ENCODE measurements at places on chromosomes 4 and X. TPM values are rescaled to one million over a fixed set of nuclear protein-coding genes. Genes with fewer than 3 reads are reported as not detected.

The MAGEE1 gene
- total RNA-seq: 0.29 TPM

The GIMD1 gene
- total RNA-seq: 0.14 TPM

The RPL39 gene
- total RNA-seq: 2,056 TPM

The DSPP gene
- total RNA-seq: not detected

The FRG1 gene
- 26.6 TPM for total RNA-seq

The GPR34 gene
- not detected for total RNA-seq

The MTMR8 gene
- not detected for total RNA-seq

The CLIC2 gene
- 0.22 TPM for total RNA-seq

The TASL gene
- not detected for total RNA-seq

The ITIH6 gene
- not detected for total RNA-seq

The WDR17 gene
- 0.66 TPM for total RNA-seq

The IL1RAPL1 gene
- 0.88 TPM for total RNA-seq

The GPC4 gene
- under 0.01 TPM for total RNA-seq

The CD99 gene
- total RNA-seq: 218 TPM

The NHS gene
- total RNA-seq: 5.3 TPM

The SMR3B gene
- total RNA-seq: not detected

The CPZ gene
- 1.6 TPM for total RNA-seq

The UNC5C gene
- total RNA-seq: under 0.01 TPM

The STAP1 gene
- total RNA-seq: not detected

The ASB9 gene
- total RNA-seq: 1.6 TPM

The PNPLA4 gene
- total RNA-seq: 10.9 TPM

The TECRL gene
- not detected for total RNA-seq

The ITM2A gene
- total RNA-seq: not detected
